ENCODE measurements at places on chromosomes 12 and 14. TPM values are rescaled to one million over a fixed set of nuclear protein-coding genes. Genes with fewer than 3 reads are reported as not detected.

CTSG gene
- total RNA-seq = 0.55 TPM

BATF gene
- 8.2 TPM for total RNA-seq

DNA sequence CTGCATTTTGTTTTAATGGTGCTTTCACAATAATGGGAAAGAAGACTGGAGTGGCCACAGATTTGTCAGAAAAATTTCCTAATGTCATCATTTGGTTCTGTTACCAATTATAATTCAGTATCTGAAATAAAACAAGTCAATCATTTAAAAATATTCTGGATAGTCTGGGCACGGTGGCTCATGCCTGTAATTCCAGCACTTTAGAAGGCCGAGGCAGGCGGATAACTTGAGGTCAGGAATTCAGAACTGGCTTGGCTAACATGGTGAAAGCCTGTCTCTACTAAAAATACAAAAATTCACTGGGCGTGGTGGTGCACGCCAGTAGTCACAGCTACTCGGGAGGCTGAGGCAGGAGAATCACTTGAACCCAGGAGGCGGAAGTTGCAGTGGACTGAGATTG is 4.0 kb upstream of the LIMA1 start:
- no peaks in the 10 kb centered on the region for H3K36me3 ChIP-seq
- DNase-seq = no peak
- peaks cover 6% of the 10 kb centered on the region for H3K4me1 ChIP-seq
- no peak overlapping the region for H3K27ac ChIP-seq
- no peak overlapping the region for H3K4me3 ChIP-seq

GRCh38 chr14:97106609-97107008 is 309.4 kb downstream of the VRK1 start:
- no peak overlapping the region for H3K4me3 ChIP-seq
- H3K27me3 ChIP-seq = no peaks in the 10 kb centered on the region
- H3K27ac ChIP-seq = no peak overlapping the region
- H3K36me3 ChIP-seq = no peaks in the 10 kb centered on the region
- DNase-seq = no peak

TMPRSS12 gene
- not detected for total RNA-seq

DNA sequence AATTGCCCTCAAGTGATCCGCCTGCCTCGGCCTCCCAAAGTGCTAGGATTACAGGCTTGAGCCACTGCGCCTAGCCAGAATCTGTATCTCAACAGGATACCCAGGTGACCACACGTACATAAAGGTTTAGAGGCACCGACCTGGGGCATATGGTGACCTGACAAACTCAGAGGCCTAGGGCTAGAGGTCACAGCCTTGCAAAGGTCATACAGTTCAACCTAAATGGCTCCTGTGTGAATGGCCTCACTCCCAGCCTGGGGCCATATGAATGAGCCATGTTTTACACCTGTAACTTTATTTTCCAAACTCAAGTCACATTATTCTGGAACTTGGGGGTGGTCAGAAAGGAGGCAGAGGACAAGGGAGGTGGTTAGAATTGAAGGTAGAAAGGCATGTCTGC is 10.0 kb downstream of the STXBP6 start:
- H3K4me1 ChIP-seq = peaks cover 15% of the 10 kb centered on the region
- no peak for DNase-seq
- no peak overlapping the region for H3K4me3 ChIP-seq
- H3K36me3 ChIP-seq = peaks cover 5% of the 10 kb centered on the region
- no peak overlapping the region for H3K27ac ChIP-seq

DNA sequence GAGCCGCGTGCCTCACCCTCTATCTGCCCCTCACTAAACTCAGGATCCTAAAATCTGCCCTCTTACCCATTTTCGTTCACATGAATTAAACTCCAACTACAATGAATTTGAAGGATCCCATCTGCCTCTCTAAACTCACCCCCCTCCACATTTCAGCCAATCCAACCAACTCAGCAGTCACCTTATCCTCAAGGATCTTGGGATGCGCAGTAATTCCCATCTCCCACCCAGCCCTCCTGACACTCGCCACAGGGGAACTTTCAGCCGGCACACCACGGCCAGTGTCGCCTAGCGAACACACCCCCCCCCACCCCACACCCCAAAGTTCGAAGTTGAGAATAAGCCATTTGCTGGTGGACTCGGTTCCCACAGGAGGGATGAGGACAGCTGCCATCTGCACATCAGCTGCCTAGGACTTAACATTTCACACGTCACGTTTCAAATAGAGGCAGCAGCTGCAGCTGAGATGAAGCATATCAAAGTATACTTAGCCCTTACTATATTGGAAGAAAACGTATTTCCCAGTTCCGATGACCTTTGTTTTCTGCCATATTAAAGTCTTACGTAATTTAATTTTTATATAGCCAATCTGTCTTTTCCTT is 8.7 kb upstream of the SELPLG start:
- no peaks in the 10 kb centered on the region for H3K36me3 ChIP-seq
- H3K4me3 ChIP-seq = no peak overlapping the region
- H3K27me3 ChIP-seq = no peaks in the 10 kb centered on the region
- peak overlapping the region; percentile 62 for H3K27ac ChIP-seq
- peaks cover 40% of the 10 kb centered on the region for H3K4me1 ChIP-seq
- DNase-seq = peak; percentile 71

- no peak for DNase-seq
- H3K36me3 ChIP-seq = no peaks in the 10 kb centered on the region
- no peaks in the 10 kb centered on the region for H3K4me1 ChIP-seq
- no peak overlapping the region for H3K27ac ChIP-seq
- H3K27me3 ChIP-seq = no peaks in the 10 kb centered on the region
Observed at GRCh38 chr14:21654215-21654614, 580 bp downstream of the OR4E2 start.

DAO gene
- total RNA-seq = not detected

- H3K27me3 ChIP-seq = no peaks in the 10 kb centered on the region
- peaks cover 50% of the 10 kb centered on the region for H3K36me3 ChIP-seq
- H3K4me3 ChIP-seq = no peak overlapping the region
- DNase-seq = peak; percentile 38
Observed at GRCh38 chr12:121009741-121010140, 6.5 kb downstream of the C12orf43 start.

DNA sequence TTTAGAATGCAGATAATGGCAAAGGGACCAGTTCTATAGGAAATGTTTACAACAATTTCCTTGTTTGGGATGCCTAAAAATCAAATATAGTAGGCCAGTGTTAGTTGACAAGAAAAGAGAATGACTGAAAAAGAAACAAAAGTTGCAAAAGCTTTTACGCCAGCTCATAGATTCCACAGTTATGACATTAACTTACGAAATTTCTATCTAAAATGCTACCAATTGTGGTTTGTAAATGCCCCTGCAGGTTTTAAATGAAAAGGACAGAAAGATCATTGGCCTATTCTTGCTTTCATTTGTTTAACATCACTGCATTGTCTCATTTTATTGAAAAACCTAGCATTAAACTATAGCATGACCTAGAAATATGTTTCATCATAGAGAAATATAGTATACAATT is 345.8 kb downstream of the CCDC91 start:
- peaks cover 2% of the 10 kb centered on the region for H3K4me1 ChIP-seq
- no peaks in the 10 kb centered on the region for H3K27me3 ChIP-seq
- no peak for DNase-seq
- no peak overlapping the region for H3K27ac ChIP-seq

HOXC13 gene
- total RNA-seq = not detected

GRCh38 chr14:65115615-65116014 is 13.3 kb upstream of the MAX start:
- no peaks in the 10 kb centered on the region for H3K4me1 ChIP-seq
- H3K27ac ChIP-seq = no peak overlapping the region
- no peak for DNase-seq

GRCh38 chr12:99444859-99445316 is 202.7 kb upstream of the GARIN6 start:
- H3K36me3 ChIP-seq = no peaks in the 10 kb centered on the region
- H3K27ac ChIP-seq = no peak overlapping the region
- H3K4me1 ChIP-seq = no peaks in the 10 kb centered on the region

GRCh38 chr14:53840444-53840843 is 116.2 kb downstream of the BMP4 start:
- no peaks in the 10 kb centered on the region for H3K4me1 ChIP-seq
- H3K27me3 ChIP-seq = no peaks in the 10 kb centered on the region
- DNase-seq = no peak
- no peaks in the 10 kb centered on the region for H3K36me3 ChIP-seq
- no peak overlapping the region for H3K27ac ChIP-seq

COX6A1 gene
- total RNA-seq = 211 TPM

GRCh38 chr12:57470286-57470969 is 9.2 kb downstream of the ARHGAP9 start:
- H3K27ac ChIP-seq = no peak overlapping the region
- H3K27me3 ChIP-seq = no peaks in the 10 kb centered on the region
- DNase-seq = no peak
- H3K4me3 ChIP-seq = no peak overlapping the region
- no peaks in the 10 kb centered on the region for H3K4me1 ChIP-seq
- H3K36me3 ChIP-seq = no peaks in the 10 kb centered on the region

MYL2 gene
- total RNA-seq = not detected

- peaks cover 4% of the 10 kb centered on the region for H3K4me1 ChIP-seq
- no peaks in the 10 kb centered on the region for H3K36me3 ChIP-seq
- no peaks in the 10 kb centered on the region for H3K27me3 ChIP-seq
- no peak for DNase-seq
Observed at GRCh38 chr12:106150555-106150954, 11.8 kb upstream of the NUAK1 start.

PCED1B gene
- total RNA-seq = 2.2 TPM

DNA sequence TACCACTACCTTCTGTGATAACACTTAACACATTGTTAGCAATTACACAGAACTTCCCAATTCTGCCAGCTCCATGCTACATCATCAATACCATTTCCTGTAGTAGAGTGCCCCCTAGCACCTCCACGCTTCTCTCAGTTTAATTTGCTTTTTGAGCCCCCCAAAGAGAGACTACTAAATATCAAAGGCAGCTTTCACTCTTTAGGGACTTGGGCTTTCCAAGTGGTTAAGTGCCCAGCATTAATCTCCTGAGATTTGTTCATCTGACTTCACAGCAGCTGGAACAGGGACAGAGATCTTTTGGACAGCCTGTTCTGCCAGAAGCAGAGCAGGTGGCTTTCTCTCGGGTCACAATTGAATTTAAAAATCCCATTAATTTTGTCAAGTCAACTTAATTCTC is 954.9 kb downstream of the DIO2 start:
- no peak overlapping the region for H3K27ac ChIP-seq
- H3K27me3 ChIP-seq = no peaks in the 10 kb centered on the region
- H3K36me3 ChIP-seq = no peaks in the 10 kb centered on the region

- no peaks in the 10 kb centered on the region for H3K4me1 ChIP-seq
- no peak overlapping the region for H3K4me3 ChIP-seq
- H3K27me3 ChIP-seq = no peaks in the 10 kb centered on the region
- no peak overlapping the region for H3K27ac ChIP-seq
- H3K36me3 ChIP-seq = no peaks in the 10 kb centered on the region
- DNase-seq = no peak
Observed at GRCh38 chr14:92880351-92880750, 42.6 kb upstream of the CHGA start.

PLEKHG7 gene
- total RNA-seq = 6.1 TPM

AHSA1 gene
- 90.4 TPM for total RNA-seq

- H3K4me1 ChIP-seq = no peaks in the 10 kb centered on the region
- no peaks in the 10 kb centered on the region for H3K27me3 ChIP-seq
- peak; percentile 11 for DNase-seq
- no peaks in the 10 kb centered on the region for H3K36me3 ChIP-seq
- H3K4me3 ChIP-seq = peak overlapping the region; percentile 79
- H3K27ac ChIP-seq = peak overlapping the region; percentile 98
Observed at GRCh38 chr14:93114068-93114710, 1.5 kb downstream of the ITPK1 start.

- H3K4me3 ChIP-seq = no peak overlapping the region
- peak overlapping the region; percentile 82 for H3K27ac ChIP-seq
- no peaks in the 10 kb centered on the region for H3K4me1 ChIP-seq
- H3K36me3 ChIP-seq = no peaks in the 10 kb centered on the region
Observed at GRCh38 chr12:121992059-121992879, 29.4 kb upstream of the BCL7A start.

AJUBA gene
- total RNA-seq = 34.2 TPM

CD163 gene
- total RNA-seq = 596 TPM

DNA sequence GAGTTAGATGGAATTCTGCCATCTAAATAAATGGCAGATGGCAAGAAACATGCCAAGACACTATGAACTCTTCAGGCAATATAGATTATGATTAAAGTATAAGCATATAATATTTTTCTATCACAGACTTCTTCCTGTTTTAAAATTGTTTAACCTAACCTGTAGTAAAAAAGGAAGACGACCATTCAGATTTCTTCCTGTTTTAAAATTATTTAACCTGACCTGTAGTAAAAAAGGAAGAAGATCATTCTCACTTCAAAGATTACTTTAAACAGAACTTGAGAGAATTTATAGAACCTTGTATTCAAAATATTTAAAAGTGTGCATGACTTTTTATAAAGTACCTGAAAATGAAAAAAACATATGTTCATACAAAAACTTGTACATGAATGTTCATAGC is 63.5 kb downstream of the RPS6KA5 start:
- no peaks in the 10 kb centered on the region for H3K27me3 ChIP-seq
- peaks cover 3% of the 10 kb centered on the region for H3K36me3 ChIP-seq
- no peak for DNase-seq
- no peak overlapping the region for H3K27ac ChIP-seq
- H3K4me3 ChIP-seq = no peak overlapping the region

DNA sequence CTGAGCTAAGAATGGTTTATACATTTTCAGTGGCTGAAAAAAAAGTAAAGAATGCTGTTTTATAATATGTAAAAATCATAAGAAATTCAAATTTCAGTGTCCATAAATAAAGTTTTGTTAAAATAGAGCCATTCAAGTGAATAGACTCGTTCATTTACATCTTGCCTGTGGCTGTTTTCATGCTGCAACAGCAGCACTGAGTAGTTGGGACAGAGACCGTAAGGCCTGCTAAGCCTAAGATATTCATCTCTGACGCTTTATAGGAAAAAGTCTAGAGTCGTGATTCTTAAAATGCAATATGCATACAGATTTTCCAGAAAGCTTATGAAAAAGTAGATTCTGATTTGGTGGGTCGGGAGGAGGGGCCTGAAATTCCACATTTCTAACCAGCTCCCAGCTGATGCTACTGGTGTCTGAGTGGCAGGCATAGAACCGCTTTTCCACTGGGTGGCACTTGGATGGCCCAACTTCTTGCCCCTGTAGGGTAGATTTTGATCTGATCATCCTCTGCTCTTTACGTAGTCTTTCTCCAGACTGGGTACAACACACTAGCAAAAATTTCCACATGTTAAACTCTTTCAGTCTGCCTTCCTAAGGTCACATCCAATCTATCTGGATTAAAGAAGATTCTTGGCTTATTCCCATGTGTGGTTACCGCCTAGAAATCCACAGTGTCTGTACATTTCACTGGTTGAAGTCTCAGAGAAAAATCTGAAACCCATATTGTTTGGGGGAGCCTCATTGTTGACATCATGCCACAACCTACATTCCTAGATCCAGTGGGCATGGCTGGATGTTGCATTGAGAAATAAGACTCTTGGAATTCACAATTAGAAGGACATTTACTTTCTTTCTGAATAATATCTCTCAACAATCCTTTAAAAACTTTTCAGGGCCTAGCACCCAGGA is 151.2 kb downstream of the C12orf75 start:
- no peak overlapping the region for H3K27ac ChIP-seq
- H3K4me1 ChIP-seq = no peaks in the 10 kb centered on the region
- H3K4me3 ChIP-seq = no peak overlapping the region

ACYP1 gene
- total RNA-seq = 17.5 TPM

C3AR1 gene
- total RNA-seq = 10.3 TPM

KERA gene
- total RNA-seq = 0.26 TPM

FGD4 gene
- 35.1 TPM for total RNA-seq
